ENCODE measurements at places on chromosomes 12 and 14. TPM values are rescaled to one million over a fixed set of nuclear protein-coding genes. Genes with fewer than 3 reads are reported as not detected.

DNA sequence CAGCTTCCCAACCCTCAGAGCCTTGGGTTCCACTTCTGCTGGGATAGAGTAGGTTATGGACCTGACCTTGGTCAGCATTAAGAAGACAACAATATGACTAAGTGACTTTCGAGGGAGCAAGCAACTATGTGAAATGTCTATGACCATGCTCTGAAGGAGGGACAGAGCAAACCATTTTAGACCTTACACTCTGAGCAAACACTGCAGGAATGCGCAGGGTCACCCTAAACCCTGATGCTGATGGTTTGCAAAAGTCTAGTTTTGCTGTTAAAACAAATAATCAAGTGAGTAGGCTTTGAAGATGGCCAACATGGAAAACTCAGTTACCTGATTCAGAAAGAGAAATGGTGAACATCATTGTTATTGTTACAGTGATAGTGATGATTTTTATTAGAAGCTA lies 8.7 kb downstream of the ZCCHC8 start:
- DNase-seq = no peak

DNA sequence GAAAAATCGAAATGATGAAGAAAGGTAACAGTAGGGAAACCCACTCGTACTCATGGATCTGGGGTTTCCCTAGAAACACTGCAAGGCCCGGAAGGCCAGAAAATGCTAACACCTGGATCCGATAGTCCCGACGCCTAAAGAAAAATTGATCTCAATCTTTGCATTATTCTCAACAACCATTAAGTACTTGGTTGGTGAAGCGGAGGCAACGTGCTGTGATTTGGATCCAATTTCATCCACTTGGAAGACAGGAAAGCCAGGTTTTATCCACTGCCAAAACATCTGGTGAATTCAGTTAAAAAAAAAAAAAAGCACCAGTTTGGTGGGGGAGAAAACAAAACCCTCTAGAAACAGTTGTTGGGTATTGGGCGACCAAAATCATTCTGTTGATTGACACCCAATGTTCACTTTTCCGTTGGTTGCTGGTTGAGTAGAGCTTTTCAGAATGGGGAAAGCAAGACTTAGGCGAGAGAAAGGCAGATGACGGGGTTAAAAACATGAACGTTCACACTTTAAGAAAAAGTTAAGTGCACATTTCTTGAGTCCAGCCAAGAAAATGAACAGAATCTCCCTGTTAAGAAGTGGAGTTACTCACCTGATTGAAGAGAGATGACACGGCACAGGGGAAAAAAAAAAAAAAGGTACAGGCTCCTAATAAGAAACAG lies 41.9 kb upstream of the MED13L start:
- DNase-seq = no peak

DNA sequence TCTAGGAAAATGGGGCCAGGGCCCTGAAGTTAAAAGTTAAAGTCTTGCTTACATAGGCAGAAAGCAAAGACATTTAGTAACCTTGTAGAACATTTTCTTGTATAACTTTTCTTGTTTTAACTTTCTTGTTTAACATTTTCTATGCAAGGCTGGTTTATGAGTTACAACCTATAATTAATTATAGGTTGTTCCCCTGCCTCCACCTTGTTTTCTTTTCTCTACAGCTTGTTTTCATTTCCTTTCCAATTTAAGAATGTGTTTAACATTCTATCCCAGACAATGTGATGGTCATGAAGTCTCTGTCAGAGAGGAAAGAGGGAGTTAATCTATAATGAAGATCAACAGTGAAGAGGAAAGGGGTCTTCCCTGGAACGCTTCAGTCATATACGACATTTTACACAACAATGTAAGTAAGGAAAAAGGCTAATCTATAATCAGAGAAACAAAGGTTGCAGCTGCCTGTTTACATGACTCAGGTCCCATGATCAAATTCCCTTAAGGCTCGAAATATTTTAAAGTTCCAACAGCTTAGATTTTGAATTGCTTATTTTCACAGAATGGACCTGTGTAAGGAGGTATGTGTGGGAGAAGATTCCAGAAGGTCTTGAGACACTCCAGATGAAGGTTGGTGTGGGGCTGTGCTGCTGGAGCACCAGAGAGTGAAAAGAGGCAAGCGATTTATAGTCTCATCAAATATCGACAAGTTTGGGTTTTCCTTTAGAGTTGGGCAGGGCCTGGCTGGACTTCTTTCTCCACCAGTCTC lies 34.2 kb upstream of the TCL1B start:
- no peak for DNase-seq

DNA sequence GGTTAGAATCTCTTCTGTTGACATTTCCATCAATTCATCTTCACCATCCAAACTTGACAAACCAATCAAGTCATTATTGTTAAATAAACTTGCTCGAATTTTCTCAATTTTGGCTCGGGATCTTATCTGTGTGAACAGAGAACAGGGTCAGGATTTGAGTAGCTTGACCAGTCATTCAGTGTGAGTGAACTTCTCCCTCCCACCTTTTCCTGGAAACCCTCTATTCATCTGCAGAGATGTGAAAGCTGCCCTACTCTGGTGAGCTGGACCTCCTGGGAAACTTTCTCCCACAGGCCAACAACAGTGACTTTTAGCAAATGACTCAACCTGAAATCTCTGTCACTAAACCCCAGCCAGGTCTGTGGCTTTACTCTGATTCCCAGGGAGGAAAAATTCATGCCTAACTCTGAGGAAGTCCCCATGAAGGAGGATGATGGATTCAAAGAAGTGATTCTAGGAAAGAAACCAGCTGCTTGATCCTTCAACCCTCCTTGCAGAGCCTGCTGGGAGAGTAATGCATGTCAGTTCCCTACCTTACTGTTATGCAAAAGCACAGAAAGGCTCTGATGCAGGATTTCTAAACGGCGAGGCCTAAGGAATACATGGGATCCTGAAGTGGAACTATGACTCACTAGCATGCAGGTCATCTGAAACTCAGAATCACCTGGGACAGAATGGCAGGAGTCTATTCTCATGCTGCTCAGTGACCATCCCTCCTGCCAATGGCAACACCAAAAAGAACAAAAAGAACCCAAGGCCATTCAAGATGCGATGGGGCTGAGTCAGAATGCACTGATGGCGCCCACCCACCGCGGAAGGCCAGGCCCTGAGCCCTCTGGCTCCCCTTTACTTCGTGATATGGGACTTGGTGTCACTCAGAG lies 58.0 kb downstream of the TRAFD1 start:
- no peak for DNase-seq

DNA sequence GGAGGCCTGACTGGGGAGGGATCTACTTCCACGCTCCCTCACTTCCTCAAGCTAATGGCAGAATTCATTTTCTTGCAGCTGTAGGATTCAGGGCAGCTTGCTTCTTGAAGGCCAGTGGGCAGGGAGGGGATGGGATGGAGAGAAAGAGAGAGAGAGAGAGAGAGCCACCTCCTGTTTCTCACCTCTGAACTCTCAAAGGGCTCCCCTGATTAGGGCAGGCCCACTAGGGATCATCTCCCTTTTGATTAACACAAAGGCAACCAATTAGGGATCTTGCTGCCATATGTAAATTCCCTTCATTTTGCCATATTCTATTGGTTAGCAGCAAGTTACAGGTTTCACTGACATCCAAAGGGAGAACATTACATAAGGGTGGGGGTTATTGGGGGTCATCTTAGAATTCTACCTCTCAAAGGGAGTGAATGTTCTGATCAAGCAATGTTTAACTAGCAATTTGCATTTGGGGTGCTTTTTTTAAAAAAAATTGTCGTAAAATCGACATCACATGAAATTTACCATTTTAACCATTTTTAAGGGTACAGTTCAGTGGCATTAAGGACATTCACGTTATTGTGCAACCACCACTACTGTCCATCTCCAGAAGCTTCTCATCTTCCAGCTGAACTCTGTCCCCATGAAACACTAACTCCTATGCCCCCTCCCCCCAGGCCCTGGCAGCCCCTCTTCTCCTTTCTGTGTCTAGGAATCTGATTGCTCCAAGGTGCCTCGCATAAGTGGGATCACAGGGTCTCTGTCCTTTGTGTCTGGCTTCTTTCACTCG lies 47.3 kb upstream of the NCOR2 start:
- no peak for DNase-seq

- DNase-seq = no peak
Measured at GRCh38 chr12:34401659-34402227, 379.4 kb downstream of the ALG10 start.

- DNase-seq = peak; percentile 94
Measured at GRCh38 chr14:104932676-104933631, 8.3 kb downstream of the PLD4 start.

DNA sequence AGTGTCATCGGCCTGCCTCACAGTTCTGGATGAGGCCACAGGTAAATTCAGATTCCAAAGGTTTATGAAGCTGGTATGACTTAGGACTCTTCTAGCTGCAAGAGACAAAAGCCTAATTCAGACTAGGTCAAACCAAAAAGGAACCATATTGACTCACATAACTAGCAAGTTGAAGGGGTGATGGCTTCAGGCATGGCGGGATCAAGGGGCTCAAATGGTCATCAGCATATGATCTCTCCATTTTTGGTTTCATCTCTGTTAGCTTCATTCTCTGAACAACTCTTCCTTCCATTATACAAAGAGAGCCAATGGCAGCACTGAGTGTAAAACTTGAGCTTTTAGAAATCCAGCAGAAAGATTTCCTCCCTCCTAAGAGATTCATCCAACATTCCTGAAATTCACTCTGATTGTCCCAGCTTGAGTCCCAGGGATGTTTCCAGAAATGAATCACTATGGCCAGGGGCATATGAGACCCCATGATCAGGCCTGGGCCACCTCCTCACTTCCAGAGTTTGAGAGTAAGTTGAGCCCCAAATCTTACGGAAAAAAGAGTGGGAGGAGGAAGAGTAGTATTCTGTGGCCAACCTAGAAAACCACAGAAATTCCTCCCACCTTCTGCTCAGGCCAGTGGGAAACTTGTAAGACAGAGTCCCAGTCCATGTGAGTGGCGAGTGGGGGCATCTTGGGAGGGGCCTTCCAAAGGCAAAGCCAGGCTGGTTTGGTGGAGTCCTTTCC lies 2.0 kb upstream of the MAP1LC3B2 start:
- no peak for DNase-seq

DNA sequence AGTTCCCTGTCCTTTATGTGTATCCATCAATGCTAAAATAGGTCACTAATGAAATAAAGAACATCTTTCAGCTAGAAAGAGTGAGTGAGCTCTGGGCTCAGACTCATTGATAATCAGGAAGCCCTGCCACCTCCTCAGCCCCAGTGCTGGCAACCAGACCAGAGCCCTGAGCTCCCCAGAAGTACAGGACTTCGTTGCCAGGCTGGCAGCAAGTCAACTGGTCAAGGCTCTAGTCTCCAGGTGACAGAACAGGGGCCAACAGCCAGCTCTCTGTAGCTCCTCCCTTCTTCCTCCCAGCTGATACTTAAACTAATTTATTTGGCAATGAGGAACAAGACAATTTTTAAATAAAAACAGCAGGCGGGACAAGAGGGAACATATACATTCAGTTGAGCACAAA lies 145.3 kb downstream of the EGLN3 start:
- DNase-seq = no peak

GRCh38 chr12:67645126-67645525 lies 3.4 kb upstream of the DYRK2 start:
- DNase-seq = no peak

DNA sequence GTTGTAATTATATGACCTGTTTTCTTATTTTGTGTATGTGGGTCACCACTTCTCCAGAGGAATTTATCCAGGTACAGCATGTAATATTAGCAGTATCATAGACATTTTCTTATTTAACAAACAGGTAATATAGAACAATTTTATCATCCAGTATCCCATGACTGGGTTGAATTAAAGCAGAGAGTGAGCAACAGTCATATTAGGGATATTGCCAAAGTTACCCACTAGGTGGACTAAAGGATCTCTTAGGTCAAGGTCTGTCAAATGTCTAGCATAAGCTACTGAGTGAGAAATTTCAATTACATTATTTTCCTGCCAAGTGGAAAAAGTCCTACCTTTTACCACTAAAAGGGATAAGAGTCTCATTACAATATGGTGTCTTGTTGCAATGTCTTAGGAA lies 62.1 kb upstream of the TRIM9 start:
- no peak for DNase-seq

- no peak for DNase-seq
Measured at GRCh38 chr12:104591257-104591885, 134.6 kb downstream of the CHST11 start.

GRCh38 chr14:53714495-53715192 lies 242.0 kb downstream of the BMP4 start:
- no peak for DNase-seq

GRCh38 chr14:93734086-93734822 lies 54.0 kb downstream of the PRIMA1 start:
- no peak for DNase-seq

- no peak for DNase-seq
Measured at GRCh38 chr12:18690653-18691052, 47.2 kb downstream of the PLCZ1 start.

DNA sequence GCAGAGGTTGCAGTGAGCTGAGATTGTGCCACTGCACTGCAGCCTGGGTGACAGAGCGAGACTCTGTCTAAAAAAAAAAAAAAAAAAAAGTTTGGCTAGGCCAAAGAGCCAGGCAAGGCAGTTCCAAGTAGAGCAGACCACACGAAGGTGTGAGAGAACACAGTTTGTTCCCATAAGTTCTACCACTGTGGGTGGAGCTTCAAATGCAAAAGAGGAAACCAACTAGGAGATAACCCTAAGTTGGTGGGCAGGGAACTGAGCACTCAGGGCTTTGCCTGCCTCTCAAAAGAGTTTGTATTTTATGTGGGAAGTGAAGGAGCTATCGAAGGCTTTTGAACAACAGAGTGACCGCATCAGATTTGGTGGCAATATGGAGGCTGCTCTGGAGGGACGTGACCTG lies 15.1 kb downstream of the SOCS2 start:
- DNase-seq = no peak

- no peak for DNase-seq
Measured at GRCh38 chr12:127149226-127149964, 1117.6 kb upstream of the TMEM132C start.

DNA sequence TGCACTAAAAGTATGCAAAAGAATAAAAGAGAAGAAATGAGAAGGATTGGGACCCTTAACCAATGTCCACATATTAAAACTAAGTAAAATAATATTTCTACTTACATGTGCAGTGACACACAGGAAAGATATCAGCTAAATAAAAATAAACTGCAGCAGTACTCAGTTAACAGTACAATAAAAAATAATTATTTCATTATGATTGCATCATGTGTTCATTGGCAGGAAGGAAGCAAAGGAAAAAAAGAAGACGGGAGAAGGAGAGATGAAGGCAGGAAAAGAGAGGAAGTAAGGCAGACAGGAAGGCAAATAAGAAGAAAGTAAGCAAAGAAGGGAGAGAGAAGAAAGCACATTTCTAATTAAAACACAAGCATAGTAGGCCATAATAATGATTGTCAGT lies 33.0 kb downstream of the RASSF9 start:
- DNase-seq = no peak

Gene IFNG-AS1
- 0.69 TPM for total RNA-seq

Gene CARMIL3
- total RNA-seq = not detected

Gene SLC2A14
- not detected for total RNA-seq

Gene ANKS1B
- total RNA-seq = 2.4 TPM

Gene ACSM4
- not detected for total RNA-seq

Gene KRT1
- total RNA-seq = not detected

Gene USP5
- 52.0 TPM for total RNA-seq

Gene CCDC177
- total RNA-seq = not detected

Gene BICDL1
- total RNA-seq = 0.19 TPM

Gene TAS2R9
- not detected for total RNA-seq

Gene RNF31
- total RNA-seq = 31.6 TPM

Gene PIK3C2G
- not detected for total RNA-seq

Gene CELA1
- not detected for total RNA-seq
